Heart left ventricle (tissue), 16 donors: ENCODE measurements at places on chromosomes 16 and 17. TPM values are rescaled to one million over a fixed set of nuclear protein-coding genes. Genes with fewer than 3 reads are reported as not detected.

DNA sequence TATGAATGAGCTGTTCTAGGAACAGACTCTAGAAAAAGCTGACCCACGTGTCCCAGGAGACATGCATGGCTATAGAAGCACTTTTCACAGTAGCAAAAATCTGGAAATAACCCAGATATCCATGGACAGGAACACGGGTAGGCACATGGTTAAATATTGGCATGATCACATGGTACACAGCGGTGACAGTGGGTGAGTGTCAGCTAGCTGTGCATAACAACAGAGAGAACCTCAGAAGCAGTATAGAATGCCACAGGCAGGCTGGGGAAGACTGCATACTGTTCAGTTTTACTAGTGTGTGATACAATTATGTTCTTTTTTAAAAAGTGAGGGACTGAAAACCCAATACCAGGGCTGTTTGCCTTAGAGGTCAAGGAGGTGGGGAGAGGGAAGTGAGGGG lies 31.4 kb downstream of the EPN2 start:
- H3K4me3 ChIP-seq: no peak overlapping the region
- peak overlapping the region; percentile 49 for H3K27ac ChIP-seq
- DNase-seq: no peak

The TMEM100 gene
- 2.6 TPM for total RNA-seq

The C16orf54 gene
- total RNA-seq: 4.2 TPM

The CA7 gene
- total RNA-seq: not detected

- no peaks in the 10 kb centered on the region for H3K36me3 ChIP-seq
- peak; percentile 71 for DNase-seq
- peak overlapping the region; percentile 76 for H3K4me3 ChIP-seq
- peak overlapping the region; percentile 95 for H3K27ac ChIP-seq
- H3K4me1 ChIP-seq: peaks cover 30% of the 10 kb centered on the region
- H3K27me3 ChIP-seq: no peaks in the 10 kb centered on the region
Measured at GRCh38 chr17:76383546-76384221, 725 bp upstream of the SPHK1 start.

DNA sequence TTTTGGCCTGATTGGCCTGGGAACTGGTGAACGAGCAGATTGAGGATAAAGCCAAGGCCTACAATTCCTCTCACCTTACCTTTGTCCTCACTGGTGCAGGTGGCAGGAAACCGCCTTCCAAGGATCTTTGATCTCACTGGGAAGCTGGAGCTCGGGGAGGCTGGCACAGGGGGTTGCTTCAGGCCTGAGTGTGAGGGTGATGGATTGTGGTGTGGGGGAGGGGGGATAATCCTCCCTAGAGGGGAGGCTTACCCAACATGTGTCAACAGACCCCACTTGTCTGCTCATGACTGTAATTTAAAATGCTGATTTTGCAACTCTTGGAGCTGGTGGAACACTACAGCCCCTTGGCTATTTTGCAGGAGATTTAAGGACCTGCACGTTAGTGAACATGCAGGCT lies 4.5 kb upstream of the RMI2 start:
- no peak overlapping the region for H3K27ac ChIP-seq
- H3K4me1 ChIP-seq: no peaks in the 10 kb centered on the region
- DNase-seq: no peak
- no peak overlapping the region for H3K4me3 ChIP-seq
- no peaks in the 10 kb centered on the region for H3K36me3 ChIP-seq

GRCh38 chr17:45841883-45842525 lies 2.7 kb upstream of the SPPL2C start:
- H3K4me1 ChIP-seq: no peaks in the 10 kb centered on the region
- DNase-seq: no peak
- no peak overlapping the region for H3K4me3 ChIP-seq
- no peak overlapping the region for H3K27ac ChIP-seq
- no peaks in the 10 kb centered on the region for H3K27me3 ChIP-seq
- no peaks in the 10 kb centered on the region for H3K36me3 ChIP-seq

GRCh38 chr17:16255481-16255921 lies 38.5 kb downstream of the PIGL start:
- peak overlapping the region; percentile 18 for H3K4me3 ChIP-seq
- H3K27ac ChIP-seq: peak overlapping the region; percentile 62
- no peaks in the 10 kb centered on the region for H3K4me1 ChIP-seq
- no peaks in the 10 kb centered on the region for H3K36me3 ChIP-seq
- H3K27me3 ChIP-seq: no peaks in the 10 kb centered on the region

The SPHK1 gene
- total RNA-seq: 12.9 TPM

- no peaks in the 10 kb centered on the region for H3K36me3 ChIP-seq
- DNase-seq: no peak
- no peaks in the 10 kb centered on the region for H3K27me3 ChIP-seq
- H3K4me3 ChIP-seq: no peak overlapping the region
- no peaks in the 10 kb centered on the region for H3K4me1 ChIP-seq
- H3K27ac ChIP-seq: no peak overlapping the region
Measured at GRCh38 chr17:56540836-56541235, 52.7 kb upstream of the NOG start.

DNA sequence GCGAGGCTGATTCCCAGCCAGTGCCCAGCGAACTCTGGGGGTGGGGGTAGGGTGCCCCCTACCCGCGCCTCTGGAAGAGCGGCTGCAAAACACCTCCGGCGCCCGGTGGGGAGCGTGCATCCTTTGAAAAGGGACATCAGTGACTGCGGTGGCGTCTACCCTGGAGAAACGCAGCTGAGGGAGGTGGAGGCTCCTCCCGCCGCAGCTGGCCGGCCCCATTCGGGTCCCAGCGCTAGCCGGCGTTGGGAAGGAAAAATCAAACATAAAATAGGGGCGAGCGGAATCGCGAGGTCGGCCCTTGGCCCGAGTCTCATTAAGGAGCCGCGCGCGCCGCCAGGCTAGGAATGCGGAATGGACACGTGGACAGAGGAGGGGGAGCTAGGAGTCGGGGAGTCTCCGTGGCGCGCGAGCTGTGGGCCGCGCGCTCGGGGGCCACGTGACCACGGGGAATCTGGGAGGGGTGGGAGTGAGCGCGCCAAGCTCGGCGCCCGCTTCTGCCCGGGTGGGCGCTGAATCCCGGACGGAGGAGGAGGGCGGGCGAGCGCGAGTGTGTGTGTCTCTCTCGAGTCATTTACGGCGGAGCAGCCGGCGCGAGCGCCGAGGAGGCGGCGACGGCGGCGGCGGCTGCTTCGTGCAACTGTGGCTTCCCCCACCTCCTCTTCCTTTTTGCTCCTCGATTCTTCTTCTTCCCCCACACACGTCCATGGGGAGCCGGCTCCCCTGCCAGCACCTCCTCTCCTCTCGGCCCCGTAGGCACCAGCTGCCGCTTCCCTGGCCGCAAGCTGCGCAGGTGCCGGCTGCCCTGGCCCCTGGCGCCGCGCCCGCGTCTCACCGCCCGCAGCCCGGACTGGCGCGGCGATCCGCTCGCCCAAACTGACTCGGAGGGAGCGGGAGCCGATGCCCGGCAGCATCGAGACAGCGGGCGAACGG lies at the start of gene TMEM132E:
TSS of gene TMEM132E (plus strand) at position 566 of the 930 bp plus-strand sequence. CDS start 1,495 bp downstream, outside the sequence.
- no peak within 1 kb of the TSS for H3K27ac ChIP-seq
- H3K4me1 ChIP-seq: peaks cover 38% of the 10 kb centered on the region
- peaks cover 62% of the 10 kb centered on the region for H3K27me3 ChIP-seq
- DNase-seq: peak; percentile 43
